ENCODE measurements at places on chromosomes 7 and 10. TPM values are rescaled to one million over a fixed set of nuclear protein-coding genes. Genes with fewer than 3 reads are reported as not detected.

DNA sequence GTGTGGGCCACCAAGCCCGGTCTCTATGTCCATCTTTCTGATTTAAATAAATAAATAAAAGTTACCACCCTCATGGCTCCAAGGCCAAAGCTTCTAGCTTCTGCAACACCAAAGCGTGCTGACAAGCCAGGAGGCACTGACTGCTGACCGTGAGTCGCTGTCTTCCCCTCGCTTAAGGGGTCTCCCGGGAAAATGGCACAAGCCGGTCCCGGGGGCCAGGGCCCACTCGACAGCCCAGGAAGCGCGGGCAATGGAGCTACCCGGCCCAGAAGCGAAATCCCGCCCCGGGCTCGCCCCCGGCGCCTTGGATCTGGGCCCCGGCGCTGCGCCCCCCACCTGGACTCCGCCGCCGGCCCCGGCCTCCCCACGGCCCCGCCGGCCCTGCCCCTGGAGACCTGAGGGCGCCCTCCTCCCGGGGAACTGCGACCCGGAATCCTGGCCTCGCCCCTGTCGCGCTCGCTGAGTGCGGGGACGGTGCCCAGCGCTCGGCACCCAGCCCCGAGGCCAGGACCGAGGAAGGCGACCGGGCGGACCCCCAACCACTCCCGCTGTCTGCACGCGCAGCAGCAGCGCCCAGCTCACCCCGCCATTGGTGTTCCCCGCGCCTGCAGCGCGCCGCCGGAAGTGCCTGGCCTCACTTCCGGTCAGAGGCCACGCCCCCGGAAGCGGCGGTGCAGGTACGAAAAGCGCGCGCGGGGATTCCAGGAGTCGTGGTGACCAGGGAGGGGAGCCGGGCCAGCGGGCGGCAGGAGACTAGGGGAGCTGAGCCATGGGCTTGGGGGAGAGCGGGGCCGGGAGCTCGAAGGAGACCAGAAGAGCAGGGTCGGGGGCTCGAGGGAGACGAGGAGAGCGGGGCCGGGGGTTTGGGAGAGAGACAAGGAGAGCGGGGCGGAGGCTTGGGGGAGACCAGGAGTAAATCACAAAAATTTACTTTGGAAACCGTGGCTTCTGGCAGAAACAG lies at the start of the genes MRM2 and NUDT1:
MRM2 (minus strand) TSS at position 626 of the 961 bp plus-strand sequence; CDS start at position 590, 36 bp downstream.
NUDT1 (plus strand) TSS at position 647 of the 961 bp plus-strand sequence. CDS start 2,349 bp downstream, outside the sequence.
- DNase-seq = peak; percentile 80

Gene PPRC1
- total RNA-seq = 68.3 TPM

DNA sequence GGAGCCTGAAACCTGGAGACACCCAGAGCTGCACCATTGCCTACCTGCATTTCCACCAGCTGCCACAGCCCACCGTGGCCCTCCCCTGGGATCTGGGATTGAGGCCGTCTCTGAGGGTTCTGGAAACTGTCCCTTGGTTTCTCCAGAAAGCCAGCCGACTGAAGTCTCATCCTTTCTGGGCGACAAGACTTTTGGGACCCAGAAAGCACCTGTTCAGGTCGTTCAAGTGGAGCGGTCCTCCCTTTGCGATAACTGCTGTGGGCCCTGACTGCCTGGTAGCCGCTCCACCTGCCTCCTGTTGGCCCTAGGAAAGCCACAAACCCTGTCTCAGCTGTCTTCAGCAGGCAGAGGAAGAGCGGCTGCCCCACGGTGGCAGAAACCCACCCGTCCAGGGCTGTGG lies 346.0 kb upstream of the MKI67 start:
- DNase-seq = no peak

DNA sequence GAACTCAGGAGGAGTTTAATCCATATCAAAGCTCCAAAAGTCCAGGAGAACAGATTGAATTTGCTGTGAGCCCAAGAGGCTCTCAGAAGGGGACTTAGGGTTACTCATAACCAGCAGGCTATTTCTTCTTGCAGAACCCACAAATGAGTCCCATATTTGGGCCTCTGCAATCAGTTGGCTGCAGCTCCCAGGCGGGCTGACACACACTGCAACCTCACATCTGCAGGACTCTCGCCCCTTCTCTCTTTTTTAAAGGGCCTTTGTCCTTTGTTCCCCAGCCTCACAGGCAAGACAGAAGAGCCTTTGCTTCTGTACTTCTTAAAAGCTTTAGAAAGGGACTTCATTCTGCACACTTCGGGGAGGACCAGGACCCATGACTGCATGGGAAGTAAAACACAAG lies 26.7 kb downstream of the CREB3L2 start:
- DNase-seq = peak; percentile 37

DNA sequence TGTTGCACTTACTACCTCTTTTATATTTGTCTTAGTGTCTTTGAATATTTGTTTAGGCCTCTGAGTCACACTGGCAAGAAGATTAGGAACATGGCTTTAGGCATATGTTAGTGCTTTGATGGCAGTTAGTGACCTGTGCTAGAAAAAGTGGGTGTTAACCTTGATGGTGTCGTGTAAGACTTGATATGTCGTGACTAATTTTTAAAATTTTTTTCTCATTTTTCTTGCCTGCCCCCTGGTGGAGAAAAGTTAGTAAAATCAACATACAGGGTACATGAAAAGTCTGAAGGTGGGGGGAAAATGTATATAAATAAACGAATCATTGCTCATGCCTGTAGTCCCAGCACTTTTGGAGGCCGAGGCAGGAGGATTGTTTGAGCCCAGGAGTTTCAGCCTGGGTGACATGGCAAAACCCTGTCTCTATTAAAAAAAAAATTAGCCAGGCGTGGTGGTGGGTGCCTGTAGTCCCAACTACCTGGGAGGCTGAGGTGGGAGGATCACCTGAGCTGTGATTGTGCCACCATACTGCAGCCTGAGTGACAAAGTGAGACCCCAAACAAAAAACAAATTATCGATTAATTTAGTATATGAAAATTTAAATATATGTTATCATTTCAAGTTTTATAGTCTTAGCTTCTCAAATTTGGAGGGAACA lies 44.6 kb downstream of the TAX1BP1 start:
- peak; percentile 14 for DNase-seq

DNA sequence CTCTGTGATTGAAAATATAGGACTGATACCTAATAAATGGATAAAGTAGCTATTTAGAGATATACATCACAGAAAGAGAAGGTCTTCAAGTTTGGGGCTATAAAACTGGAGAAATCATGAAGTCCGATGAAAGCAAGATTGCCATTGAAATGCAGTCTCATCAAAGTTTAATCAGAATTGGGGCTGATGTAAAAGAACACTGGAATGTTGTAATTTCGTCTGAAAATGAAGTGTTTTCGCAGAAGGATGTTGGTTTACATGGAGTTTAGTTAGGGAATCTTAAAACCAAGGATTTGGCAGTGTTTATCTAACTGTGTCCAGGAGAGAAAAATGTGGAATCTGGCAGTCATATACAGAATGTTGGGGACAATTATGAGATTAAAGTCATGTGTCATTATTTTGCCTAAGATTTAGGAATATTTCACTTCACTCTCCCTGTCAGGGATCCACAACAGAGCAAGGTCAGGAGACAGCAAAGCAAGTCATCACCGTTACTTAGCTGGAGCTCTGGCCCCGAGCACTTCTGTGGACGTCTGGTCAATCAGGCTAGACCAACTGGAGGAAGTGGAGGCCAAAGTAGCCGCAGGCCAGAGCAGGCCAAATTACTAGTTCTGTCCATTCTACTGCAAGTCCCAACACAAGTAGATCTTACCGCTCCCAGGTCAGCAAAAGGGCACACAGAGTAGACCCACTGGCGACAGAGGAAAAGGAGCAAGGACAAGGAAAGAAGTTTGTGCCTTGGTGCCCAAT lies 37.0 kb downstream of the EPDR1 start:
- no peak for DNase-seq

- no peak for DNase-seq
Measured at GRCh38 chr10:5510281-5511072, 11.1 kb upstream of the CALML5 start.

DNA sequence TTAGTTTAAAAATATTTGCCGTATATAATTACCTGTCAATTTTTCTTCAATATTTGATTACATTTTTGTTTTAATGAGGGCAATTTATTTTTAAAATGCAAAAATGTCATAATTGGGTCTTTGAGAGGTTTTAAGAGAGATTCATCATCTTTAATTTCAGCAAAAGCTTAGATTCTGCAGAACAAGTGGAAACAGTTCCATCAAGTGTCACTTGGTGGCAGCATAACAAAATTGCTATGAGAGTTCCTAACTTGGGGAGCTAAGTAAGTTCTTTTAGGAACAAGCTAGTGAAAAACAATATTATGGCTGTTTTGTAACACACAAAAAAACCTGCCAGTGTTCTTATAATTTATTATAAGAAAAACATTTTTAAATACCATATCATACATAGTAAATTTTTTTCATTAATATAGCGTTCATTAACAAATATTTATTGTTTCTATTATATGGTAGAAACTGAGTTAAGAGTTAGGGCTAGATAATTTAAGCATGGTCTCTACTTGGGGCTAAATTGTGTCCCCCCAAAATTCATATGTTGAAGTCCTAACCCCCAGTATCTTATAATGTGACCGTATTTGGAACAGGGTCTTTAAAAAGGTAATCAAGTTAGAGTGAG lies 155.2 kb downstream of the MAGI2 start:
- DNase-seq = peak; percentile 28

DNA sequence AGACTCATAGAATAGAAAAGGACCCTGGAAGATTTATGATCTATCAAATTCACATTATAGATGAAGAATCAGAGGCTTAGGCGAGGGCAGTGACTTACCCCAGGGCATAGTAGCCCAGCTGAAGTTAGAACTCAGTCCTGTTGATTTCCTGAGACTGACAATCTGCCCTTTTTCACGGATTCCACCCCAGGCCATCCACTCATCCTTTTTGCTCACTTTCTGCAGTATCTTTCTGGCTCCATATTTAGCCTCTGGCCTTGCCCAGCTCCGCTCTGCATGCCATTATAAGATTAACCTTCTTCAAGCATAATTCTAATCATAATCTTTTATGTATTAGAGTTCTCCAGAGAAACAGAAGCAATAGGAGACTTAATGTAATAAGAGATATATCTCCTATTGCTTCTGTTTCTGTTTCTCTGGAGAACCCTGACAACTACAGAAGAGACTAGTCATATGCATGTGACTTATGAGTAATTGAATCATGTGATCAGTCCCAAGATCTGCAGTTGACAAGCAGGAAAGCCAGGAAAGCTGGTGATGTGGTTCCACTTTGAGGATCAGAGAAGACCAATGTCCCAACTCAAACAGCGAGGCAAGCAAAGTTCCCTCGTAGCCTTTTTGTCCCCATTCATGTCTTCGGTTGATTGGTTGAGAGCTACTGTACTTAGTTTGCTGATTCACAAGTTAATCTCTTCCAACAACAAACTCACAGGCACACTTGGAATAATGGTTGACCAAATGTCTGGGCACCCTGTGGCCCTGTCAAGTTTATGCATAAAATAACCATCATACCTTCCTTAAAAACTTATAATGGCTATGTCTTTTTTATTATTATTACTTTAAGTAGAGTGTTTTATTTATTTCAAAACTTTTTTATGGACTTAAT lies 412.1 kb downstream of the SUGCT start:
- DNase-seq = no peak

DNA sequence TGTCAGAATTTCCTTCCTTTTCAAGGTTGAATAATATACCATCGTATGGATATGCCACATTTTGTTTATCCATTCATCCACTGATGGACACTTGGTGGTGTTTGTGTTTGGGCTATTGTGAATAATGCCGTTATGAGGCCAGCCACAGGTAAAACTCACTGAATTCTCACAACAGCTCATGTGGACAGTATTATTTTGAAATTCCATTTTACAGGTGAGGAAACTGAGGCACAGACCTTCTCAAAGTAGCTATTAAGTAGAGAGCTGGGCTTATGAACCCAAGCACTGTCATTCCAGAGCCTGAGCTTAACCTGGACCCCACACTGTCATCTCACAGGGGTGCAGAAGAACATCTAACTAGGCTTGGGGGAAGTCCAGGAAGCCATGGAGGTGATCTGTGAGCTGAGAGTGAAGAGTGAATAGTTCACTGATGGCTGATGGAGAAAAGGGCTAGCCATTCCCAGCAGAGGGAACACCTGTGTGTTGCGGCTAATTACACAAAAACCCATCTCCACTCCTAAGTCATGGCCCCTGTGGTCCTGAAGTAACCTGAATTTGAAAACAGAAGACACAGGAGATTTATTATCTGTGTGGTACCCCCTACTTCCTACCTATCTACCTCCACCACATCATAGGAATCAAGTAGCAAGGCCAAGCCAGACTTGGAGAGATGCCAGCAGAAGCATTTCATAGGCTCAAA lies 8.7 kb downstream of the INMT start:
- no peak for DNase-seq

- no peak for DNase-seq
Measured at GRCh38 chr10:132666705-132667341, 119.1 kb downstream of the NKX6-2 start.

Gene MKI67
- 140 TPM for total RNA-seq

DNA sequence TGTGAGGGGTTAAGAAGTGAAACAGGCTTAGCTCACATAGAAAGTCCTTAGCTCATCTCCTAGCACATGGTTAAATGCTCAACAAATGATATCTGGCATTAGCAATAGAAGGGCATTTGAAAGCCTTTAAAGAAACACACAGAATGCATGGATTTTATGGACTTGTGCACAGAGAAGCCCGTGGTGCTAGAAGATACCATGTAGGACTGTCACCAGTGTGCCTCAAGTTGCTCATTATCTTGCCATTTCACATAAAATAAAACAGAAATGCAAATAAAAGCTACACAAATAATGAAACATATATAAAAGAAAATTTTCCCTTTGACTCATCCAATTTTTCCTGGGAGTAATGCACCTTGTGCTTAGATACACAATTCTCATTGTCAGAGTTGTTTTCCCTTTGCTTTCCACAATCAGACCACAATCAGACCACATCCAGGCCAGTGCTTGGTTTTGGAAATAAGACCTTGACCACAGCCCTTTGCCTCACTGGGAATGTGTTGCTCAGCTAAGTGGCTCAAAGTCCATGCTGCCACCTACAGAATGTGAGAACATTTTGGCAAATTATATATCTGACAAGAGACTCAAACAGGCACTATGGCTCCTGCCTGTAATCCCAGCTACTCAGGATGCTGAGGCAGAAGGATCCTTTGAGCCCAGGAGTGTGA lies 9.5 kb upstream of the WDR11 start:
- DNase-seq = no peak

Gene PLEKHS1
- total RNA-seq = not detected

DNA sequence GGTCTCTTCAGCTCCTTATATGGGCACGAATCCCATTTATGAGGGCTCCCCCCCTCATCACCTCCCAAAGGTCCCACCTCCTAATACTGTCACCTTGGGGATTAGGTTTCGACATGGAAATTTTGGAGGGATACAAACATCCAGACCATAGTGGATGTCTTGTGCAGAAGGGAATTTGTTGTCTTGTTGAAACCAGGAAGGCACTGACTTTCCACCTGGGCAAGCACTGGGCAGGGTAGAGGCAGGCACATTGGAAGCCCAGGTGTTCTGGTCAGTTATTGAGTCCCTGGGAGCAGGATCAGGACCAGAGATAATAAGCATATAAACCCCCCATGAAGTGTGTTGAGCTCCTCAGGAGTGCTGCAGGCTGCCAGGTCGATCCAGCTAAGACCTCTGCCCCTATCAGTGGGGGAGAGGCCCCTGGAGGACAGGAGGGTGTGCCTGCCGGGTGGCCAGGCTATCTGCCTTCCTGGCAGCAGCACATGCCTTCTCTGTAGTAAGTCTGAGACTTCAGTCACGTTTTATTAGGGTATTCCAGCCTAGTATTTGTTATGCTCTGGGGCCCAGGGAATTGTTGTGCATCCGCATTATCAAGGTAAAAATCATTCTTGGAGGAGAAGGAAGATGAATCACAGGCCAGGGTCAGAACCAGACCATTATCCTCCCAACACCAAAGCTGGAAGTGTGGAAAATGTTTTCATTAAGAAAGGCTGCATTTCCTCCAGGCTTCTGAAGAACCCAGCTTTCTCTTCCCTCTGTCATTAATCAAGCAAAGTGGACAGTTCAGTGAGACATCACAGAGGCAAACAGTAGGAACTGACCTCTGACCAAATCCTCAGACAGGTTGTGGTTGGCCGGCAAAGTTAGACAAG lies 503.1 kb downstream of the GRID1 start:
- DNase-seq = no peak

Gene CYP26A1
- total RNA-seq = 0.23 TPM

Data from neural crest cell (in vitro differentiated cells).